Stimulated activated CD8-positive, alpha-beta memory T cell treated with anti-CD3 and anti-CD28 coated beads, Interleukin-2, amount 100 ng/mL, for 48 hours (primary cell): ENCODE measurements at places on chromosomes 2 and 18.

DNA sequence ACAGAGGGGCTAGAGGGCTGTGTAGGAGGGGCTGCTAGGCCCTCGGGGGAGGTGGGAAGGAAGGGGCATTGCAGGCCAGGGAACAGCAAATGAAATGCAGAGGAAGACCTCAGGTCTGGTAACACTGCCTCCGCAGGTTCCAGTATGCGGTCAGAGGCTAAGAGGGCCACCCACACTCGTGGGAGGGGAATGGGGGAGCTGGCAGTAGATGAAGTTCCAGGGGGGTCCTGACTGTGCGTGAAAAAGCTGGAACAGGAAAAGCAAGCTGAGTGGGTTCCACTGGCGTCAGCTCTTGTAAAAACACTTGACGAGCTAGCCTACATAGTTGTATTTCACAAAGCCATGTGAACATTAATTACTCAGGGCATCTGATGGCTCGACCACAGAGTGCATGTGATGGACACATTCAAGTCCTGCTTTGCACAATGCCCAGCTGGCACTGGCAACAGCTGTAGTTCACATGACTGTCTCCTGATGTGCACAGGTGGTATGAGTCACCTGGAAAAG is 29.0 kb upstream of the PTPN4 start:
- DNase-seq = no peak

DNA sequence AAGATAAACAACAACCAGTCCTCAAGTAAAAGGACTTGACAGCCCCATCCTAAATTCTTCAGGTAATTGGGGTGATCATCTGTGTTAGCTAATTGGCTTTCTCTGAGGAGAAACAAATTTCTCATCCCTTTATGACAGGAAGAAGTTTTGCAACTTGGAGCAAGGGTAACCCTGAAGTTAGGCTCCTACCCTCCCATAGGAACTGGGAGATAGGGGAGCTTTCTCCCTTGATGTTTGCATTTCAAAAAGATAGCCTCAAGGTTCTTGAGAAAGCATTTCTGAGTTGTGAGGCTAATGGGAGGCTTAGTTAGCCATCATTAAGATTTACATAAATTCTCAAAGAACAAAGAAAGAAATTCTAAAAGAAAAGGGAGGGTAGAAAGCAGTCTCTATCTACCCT is 95.4 kb downstream of the MAP2 start:
- DNase-seq = no peak

DNA sequence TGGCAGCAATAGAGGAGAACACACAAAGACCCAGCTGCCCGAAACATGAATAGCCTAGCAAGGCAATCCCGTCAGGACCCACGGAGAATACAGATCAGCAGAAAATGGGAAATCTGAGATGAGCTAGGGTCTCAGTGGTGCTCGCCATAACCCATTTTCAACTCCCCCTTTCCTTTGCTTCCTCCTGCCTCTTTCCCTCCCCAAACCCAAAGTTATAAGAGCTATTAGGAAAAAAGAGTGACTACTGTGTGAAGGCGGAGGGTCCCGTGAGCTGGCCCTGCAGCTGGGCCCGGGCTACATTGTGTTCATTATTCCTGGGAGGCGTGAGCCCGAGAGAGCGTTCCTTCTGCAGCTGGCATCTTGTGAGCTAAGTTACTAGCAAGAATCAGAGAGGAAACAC is 118.4 kb downstream of the PID1 start:
- no peak for DNase-seq

DNA sequence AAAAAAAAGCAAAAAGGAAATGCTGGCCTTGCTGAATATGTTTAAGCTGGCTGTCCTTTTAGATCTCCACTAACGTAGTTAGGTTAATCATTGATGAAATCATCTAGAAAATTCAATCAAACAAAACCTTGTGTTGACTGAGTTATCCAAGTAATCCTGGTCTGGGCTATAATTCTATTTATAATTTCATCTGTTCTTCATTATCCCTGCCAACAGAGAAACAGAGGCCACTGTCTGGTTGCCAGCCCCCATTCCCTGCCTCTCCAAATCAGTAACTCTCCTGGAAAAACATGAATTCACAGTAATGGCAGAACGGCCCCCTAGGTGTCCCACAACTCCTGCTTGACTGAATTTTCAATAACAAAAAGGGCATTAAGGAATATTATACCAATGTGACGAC is 24.6 kb downstream of the DOCK10 start:
- no peak for DNase-seq

- DNase-seq = no peak
These were observed 68.2 kb upstream of the SLC35G4 start for GRCh38 chr18:11541179-11541578.

DNA sequence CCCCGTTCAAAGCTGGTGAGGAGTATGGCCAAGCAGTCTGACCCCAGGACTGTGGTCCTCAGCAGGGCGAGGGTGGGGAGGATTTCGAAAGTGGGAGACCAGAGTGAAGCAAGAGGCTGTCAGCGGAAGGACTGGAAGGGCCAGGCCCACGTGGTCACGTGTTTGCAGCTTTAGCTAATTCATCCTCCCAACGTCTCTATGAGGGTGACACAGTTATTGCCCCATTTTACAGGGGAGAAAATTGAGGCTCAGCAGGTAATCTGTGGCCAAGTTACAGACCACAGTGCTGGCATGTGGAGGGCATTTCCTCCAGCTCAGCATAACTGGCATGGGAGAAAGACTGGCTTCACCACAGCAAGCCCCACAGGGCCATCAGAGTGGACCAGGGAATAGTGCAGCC is 45.4 kb upstream of the LTBP1 start:
- no peak for DNase-seq

- DNase-seq = no peak
These were observed 3.8 kb downstream of the COA5 start for GRCh38 chr2:98604547-98604946.

- DNase-seq = no peak
These were observed 26.8 kb upstream of the PNPT1 start for GRCh38 chr2:55720417-55720816.
